ENCODE measurements at places on chromosomes 5 and 9.

DNA sequence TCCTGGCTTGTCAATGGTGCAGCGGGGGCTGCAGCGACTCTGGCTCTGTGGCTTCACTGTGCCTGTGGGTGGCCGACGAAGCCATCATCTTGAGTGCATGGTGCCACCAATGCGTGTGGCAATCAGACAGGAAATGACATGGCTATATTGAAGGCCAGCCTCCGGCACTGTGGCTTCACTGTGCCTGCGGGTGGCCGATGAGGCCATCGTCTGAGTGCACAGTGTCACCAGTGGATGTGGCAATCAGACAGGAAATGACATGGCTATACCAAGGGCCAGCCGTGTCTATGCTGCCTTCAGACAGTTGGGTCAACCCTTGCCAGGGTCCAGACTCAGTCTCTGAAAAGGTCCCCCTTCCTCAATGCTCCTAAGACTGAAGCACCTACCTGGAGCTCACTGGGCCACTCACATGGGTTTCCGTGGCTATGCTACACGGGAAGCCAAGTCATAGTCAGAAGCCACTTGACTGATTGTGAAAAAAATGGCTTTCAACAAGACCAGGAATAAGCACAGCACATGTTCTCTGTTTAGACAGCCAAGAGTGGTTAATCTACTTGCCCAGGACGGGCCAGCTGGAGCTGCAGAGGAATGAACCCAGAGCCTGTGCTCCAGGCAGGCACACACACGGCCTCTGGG lies 67.5 kb upstream of the S1PR3 start:
- DNase-seq = no peak

DNA sequence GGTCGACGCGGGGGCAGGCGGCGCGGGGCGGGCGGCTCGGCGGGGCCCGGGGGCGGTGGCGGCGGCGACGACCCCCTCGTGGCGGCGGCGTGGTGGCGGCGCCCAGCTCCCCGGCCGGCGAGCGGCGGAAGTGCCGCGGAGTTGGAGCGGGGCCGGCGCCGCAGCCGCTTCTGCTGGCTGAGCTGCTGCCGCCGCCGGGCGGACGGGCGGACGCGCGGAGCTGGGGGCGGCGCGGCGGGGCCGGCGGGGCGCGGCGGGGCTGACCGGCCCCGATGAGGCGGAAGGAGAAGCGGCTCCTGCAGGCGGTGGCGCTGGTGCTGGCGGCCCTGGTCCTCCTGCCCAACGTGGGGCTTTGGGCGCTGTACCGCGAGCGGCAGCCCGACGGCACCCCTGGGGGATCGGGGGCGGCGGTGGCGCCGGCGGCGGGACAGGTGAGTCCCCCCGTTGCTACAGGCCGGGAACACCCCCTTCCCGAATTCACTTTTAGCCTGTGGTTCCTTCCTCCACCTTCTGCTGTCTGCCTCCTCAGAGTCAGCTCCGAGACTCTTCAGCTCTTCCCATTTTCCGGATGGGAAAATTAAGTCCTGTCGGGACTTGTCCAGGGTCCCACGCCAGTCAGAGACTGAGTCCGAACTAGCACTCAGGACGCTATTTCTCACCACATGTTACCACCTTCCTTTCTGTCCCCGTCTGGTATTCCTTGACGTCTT lies at the start of gene GALNT10:
Gene GALNT10 (plus strand): TSS at position 139 of the 710 bp plus-strand sequence. CDS start 134 bp downstream, at position 273.
- DNase-seq = no peak

DNA sequence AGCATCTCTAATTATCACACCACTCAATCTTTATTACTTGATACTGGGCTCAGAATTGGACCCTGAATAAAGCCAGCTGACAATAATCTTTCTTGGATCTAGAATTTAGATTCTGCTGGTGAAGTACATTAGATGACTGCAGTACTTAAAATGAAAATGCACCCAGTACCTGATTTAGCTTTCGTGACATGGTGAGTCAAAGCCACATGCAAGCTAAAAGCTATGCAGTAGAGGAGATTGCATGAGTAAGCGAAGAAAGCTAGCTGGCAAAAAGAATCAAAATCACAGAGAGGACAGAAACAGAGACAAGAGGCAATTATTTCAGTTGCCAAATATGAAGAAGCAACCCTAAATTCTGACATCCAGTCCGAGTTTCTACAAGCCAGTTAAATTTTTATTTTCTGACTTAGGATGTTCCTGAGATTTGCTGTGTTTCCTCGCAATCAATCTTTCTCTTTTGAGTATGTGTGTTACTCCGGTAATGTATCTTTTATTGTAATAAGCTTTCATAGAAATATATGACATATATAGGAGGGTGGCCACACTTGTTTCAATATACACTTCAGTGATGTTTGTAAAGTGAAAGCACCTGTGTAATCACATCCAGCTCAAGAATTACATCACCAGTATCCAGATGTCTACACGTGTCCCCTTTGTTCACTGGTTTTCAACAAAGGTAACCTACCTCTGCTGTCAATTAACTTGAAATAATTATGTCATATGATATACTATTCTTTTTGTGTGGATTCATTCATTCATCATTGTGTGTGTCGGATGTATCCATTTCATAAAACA lies 101.7 kb downstream of the CDH18 start:
- DNase-seq = peak; percentile 4

GRCh38 chr5:126003309-126003708 lies 419.9 kb upstream of the GRAMD2B start:
- DNase-seq = peak; percentile 39

GRCh38 chr9:119020730-119021333 lies 348.4 kb downstream of the BRINP1 start:
- DNase-seq = no peak

DNA sequence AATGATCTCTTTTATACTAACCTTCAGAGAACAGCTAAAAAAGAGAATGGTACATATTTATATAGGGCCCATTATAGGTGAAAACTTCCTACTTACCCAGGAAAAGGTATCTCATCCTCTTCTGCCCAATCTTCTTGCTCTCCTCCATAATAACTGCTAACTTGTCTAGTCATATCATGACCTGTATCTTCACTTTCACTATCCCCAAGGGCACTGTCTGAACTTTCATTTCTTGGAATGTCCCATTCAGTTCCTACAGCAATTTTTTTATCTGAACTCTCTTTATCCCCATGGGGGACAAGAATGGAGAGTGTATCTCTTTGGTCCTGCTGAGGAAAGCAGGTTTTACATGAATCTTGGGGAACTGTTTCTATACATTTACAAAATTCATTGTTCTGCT lies 36.4 kb upstream of the RAPGEF6 start:
- DNase-seq = no peak

- no peak for DNase-seq
Observed at GRCh38 chr5:167952278-167952995, 339.0 kb upstream of the WWC1 start.

DNA sequence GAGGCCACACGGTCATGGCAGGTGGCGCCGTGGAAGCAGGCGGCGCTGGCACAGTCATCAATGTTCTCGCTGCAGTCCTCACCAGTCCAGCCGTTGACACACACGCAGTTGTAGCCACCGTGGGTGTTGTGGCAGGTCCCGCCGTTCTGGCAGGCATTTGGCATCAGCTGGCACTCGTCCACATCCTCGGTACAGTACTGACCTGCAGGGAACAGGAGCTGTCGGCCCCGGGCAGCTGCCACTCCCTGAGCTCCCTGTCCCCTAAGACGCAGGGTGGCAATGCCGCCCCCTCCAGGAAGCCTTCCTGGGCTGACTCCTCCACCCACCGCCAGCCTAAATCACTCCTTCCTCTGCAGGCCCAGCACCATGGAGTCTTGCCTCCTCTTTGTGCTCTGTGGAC lies 27.2 kb downstream of the NOTCH1 start:
- DNase-seq = no peak

GRCh38 chr9:129141066-129142041 lies 30.1 kb downstream of the PTPA start:
- peak; percentile 80 for DNase-seq

DNA sequence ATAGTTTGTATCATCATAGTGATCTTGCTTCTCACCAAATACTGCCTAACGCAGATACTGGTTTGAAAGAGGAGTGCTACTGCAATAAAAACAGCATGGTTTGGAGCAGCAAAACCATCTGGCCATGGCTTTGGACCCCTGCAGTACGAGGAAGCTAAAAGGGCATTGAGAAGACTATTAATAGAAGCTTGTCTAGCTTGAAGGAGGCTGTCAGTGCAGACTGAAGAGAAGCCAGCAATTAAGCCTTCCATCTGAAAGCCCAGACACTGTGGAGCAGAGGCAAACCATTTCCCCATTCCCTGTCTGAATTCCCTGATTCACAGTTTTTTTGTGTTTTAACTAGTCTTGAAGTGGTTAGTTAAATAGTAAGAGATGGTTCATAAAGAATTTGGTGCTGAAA lies 281.6 kb downstream of the PTPRD start:
- DNase-seq = no peak

DNA sequence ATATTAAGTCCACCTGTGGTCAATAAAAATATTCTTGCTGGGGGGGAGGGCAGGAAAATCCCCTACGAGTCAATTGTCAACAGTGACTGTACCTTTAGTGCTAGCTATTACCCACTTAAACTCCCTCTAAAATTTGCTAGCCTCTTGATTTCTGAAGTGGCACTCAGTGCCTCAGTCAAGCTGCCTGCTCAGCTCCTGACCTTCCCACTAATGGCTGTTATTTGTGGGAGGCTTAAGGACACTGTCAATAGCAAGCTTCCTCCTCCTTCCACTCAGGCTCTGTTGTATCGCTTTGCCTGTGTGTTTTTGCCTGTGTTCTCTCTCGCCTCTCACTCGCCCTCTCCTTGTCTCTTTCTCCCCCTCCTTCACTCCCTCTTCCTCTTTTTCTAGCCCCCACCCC lies 140.8 kb downstream of the BNC2 start:
- no peak for DNase-seq

Data from pons (tissue), 1 donor.